ENCODE measurements at places on chromosomes 2 and 18. TPM values are rescaled to one million over a fixed set of nuclear protein-coding genes. Genes with fewer than 3 reads are reported as not detected.

The TBR1 gene
- 0.33 TPM for total RNA-seq

The SKOR2 gene
- not detected for total RNA-seq

The PID1 gene
- 42.0 TPM for total RNA-seq

The ASB18 gene
- total RNA-seq, result not detected

DNA sequence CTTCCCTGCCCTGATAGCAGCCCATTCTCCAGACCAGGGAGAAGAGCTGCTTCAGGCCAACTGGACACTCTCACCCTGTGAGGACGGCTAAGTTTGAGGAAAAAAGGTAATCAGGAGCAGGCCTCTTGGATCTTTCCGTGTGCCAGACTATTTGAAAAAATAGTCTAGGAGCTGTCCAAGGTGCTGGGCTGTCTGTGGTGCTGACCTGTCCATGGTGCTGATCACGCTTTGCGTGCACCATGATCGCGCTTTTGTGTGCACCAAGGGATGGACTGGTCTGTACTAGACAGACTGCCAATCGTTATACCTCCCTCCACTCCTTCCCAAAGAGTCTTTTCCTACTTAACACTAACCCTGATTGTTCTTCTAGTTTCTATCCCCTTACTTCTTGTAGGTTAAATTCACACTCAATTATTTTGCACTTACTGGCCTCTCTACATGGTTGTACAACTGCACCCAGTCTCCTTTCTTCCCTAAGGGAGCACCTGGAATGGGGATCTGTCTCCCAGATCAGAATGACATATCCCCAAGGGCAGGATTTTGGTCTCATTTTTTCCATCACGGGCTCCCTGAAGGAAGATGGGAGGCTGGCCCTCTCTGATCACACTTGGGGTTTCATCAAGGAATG, 295.4 kb downstream of the CELF4 start:
- no peaks in the 10 kb centered on the region for H3K36me3 ChIP-seq
- H3K27ac ChIP-seq, result no peak overlapping the region
- no peaks in the 10 kb centered on the region for H3K4me1 ChIP-seq
- H3K4me3 ChIP-seq, result no peak overlapping the region

GRCh38 chr2:46562451-46562840, 83.1 kb downstream of the TMEM247 start:
- no peak overlapping the region for H3K4me3 ChIP-seq
- H3K27ac ChIP-seq, result no peak overlapping the region
- DNase-seq, result no peak
- no peaks in the 10 kb centered on the region for H3K4me1 ChIP-seq
- H3K27me3 ChIP-seq, result no peaks in the 10 kb centered on the region

DNA sequence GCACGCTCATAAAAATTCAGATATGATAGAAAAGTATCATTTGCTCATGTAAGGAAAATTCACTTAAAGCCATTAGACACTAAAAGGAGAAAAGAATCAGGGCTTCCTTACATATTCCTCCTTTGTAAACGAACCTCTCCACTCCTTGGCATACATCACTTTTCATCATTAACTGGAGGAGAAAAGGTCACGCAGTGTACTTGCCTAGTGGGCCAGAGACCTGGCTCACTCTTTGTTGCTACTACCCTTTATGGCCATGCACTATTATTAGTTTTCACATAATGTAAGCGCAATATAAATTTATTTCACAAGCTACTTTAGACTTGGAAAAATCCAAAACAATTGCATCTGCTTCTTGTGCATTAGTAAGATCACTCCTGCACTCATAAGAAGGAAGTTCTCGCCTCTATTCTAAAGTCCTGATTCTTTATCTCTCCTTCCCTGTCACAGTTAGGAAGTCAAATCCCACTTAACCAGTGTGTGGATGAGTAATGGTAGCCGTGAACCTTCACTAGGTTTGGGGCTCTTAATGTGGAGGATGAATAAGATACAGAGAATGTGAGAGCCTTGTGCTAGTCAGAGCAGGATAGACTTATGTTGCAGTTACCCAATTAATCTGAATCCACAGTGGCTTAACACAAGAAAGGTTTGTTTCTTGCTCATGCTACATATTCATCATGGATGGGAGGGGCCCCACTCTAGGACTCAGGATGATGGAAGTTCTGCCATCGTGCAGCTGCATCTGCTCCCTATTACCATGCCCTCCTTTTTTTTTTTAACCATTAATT, 115.0 kb upstream of the GLS start:
- no peak for DNase-seq
- no peak overlapping the region for H3K4me3 ChIP-seq
- no peaks in the 10 kb centered on the region for H3K4me1 ChIP-seq
- no peaks in the 10 kb centered on the region for H3K36me3 ChIP-seq
- H3K27me3 ChIP-seq, result no peaks in the 10 kb centered on the region

Measured in breast epithelium (tissue), 4 donors.